ENCODE measurements at places on chromosomes 3 and 15.

- DNase-seq = no peak
Observed at GRCh38 chr15:28993720-28994053, 107.9 kb downstream of the APBA2 start.

DNA sequence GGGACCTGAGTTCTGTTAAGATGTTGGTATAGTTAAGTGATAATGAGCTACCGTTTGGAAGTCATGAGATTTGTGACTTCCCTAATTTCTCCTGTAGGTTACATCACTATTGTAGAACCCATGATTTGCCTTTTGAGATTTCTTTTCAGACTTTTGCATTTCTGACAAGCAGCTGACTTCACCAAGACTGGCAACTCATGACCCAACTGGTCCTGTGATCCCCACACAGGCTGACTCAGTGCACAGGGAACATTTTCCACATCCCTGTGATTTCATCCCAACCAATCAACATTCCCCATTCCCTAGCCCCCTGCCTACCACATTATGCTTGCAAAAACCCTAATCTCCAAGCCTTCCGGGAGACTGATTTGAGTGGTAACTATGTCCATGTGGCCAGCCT is 242.1 kb upstream of the PDZRN3 start:
- DNase-seq = no peak

DNA sequence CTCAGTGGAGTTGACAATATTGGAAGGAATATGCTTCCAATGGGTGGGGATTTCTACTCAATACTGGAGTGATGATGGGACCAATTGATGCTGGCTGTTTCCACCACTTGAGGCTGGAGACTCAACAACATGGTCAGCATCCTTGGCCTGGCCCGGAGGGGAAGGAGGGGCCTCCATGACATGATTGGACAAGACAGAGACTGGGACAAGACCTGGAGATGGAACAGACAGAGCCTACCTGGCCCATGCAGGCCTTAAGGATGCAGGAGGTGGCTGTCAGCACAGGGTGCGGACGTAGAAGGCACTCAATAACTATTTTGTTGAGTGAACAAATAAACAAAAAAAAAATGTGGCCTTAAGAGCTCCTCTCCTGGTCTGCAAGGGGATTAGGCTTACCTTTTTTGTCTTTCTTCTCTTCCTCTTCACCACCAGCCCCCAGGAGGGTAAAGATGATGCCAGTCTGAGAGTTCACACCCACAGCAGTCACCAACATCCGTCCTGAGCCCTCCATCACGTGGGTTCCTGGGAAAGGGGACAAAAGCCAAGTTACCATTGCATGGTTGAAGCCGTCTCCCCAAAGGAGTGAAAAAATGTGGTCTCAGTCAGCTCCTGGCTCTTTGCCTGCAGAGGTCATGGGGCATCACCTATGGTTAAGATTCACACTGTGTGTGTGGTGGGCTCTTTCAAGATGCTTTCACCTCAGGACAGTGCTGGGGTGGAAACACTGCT is 67.1 kb upstream of the SEC13 start:
- DNase-seq = no peak

DNA sequence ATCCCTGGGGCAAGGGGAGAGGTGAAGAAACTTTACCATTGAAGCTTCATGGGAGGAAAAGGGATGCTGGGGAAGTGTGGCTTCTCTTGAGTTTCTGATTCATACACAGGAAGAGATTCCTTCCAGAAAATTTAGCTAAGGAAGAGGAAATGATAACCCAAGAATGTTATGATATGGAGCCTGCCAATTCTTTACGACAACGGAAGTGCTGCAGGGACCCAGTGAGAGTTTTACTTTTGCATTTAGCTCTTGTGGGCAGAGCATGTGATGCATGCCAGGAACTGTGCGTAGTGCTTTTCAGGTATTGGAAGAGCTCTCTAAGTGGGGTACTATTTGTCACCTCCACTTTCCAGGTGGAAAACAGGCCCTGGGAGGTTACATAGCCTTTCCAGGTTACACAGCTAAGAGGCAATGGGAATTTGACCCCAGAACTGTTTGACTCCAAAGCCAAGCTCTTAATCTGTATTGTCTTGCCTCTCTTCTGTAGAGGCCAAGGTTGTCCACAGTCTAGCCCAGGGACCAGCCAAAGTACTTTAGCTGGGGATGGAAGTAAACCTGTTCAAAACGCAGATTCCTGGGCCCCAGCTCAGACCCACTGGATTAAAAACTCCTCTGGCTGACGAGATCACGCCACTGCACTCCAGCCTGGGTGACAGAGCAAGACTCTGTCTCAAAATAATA is 23.0 kb downstream of the CMTM7 start:
- no peak for DNase-seq

GRCh38 chr3:79367066-79367465 is 400.7 kb downstream of the ROBO1 start:
- DNase-seq = no peak

GRCh38 chr3:28252001-28252431 is 10.6 kb downstream of the CMC1 start:
- no peak for DNase-seq

DNA sequence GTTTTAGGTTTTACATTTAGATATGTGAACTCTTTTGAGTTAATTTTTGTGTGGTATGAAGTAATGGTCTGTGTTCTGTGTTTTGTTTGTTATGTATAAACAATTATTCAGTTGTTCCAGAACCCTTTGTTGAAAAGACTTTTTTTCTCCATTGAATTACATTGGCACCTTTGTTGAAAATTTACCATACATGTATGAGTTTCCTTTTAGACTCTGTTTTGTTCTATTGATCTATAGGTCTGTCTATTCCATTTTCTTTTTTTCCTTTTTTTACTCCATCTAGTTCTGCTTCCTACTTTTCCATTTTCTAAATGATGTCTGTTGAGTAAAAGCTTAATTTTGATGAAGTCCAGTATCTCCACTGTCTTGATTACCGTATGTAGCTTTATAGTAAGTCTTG is 31.4 kb downstream of the ARIH2 start:
- DNase-seq = no peak

DNA sequence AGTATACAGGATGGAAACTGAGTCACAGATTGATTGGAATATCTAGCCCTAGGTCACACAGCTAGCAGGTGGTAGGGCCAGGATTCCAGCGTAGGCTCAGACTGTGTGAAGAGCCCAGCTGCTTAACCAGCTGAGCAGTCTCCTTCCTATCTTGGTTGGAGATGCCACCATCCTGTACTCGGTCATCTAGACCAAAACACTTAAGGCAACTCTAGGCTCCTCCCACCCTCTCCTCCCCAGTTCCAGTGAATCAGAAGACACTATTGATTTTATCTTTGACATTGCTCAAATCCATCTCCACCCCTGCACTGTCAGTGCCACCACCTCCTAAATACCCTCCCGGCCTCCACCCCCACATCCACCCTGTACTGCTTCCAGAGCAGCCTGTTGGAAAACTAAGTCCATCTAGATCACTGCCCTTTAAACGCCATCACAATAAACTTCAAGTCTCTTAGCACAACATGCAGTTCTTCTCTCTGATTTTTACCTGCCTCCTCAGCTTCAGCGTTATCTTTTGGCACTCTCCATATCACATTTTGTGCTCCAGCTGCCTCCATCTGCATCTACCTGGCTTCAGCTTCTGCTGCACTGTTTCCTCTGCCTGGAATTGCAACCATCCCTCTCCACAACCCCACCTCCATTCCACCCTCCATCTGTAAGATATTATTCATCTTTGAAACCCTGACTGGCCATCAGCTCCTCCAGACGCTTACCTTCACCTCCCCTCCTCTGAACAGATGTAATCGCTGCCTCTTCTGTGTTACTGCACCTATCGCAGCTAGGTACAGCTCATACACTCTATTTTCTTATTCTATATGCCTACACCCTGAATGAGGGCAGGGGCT is 86.8 kb upstream of the ACP3 start:
- DNase-seq = no peak

DNA sequence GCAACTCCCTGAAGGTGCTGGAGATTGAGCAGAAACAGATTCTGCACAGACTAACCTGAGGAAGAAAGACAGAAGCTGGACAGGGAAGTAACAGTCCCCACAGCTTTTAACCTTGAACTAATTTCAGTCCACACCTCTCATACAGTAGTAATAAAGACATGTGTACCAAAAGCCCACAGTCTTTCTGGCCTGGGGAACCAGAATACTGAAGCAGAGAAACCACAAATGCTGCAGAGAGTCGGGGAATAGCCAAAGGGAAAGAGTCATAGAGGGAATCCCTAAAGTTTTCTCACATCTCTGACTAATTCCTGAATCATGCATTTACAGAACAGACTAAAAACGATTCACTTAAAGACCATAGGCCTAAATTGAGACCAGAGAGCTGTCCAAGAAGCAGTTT is 503.4 kb upstream of the NECTIN3 start:
- no peak for DNase-seq

DNA sequence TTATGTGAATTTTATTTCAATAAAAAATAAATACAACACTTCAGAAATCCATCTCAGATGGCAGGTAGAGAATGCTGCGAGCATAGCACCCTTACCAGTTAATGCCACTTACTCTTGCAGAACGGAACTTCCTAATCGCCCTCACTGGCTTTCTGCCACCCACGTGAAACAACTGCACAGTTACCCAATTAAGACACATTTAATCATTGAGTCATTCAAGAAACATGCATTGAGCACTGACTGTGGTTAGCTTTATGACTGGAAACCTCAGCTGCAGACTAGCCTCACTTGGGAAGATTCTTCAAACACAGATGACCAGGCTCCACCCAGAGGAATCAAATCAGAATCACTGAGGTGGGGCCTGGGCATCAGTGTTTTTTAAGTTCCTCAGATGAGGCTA is 5.6 kb upstream of the MFGE8 start:
- peak; percentile 40 for DNase-seq

DNA sequence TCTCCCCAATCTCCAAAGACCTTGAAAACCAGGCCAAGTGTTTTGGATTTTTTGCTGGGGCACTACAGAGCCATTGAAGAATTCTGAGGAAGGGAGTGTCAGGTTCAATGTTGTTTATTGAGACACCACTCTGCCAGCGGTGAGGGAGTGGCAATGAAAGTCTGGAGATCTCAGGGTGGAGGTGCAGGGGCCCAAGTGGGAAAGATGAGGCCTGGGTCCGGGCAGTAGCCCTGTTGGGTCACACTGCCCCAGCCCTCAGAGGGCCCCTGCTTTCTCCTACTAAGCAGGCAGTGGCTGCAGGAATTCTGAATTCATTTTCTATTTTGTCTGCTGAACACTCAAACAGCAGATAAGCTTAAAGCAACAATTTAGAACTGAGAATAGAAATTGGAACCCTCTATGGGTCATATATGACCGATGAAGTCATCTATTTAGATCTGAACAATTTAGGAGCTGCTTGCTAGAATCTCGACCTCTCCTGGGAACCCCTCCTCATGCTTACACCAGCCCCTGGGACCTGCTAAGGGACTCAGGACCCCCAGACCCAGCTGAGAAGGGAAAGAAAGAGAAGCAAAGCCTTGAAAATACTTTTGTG is 17.9 kb downstream of the HRH1 start:
- no peak for DNase-seq

DNA sequence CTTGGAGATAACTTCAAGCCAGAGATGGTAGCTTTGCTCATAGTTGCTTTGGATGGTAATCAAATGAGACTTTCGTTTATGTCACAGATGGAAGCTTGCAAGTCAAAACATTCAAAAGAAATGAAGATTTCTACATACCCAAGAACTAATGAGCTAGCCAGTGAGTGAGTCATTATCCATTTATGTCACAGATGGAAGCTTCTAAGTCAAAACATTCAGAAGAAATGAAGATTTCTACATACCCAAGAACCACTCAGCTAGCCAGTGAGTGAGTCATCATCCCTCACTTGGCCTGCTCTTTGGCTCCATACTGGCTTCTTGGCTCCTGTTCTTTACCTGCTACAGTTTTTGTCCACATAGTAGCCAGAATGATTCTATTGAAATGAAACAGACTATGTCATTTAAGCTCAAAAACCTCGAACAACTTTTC is 559.8 kb upstream of the CBLB start:
- DNase-seq = no peak

DNA sequence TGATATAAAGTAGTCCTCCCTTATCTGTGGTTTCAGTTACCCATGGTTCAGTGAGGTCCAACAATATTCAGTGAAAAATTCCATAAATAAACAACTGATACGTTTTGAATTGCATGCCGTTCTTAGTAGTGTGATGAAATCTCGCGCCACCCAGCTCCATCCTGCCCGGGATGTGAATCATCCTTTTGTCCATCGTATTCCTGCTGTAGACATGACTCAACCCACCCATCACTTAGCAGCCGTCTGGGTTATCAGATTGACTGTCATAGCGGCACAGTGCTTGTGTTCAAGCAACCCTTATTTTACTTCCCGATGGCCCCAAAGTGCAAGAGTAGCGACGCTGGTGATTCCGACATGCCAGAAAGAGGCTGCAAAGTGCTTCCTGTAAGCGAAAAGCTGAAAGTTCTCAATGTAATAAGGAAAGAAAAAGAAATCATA is 48.0 kb upstream of the MEX3B start:
- DNase-seq = no peak
